ENCODE measurements at places on chromosomes 6 and 20. TPM values are rescaled to one million over a fixed set of nuclear protein-coding genes. Genes with fewer than 3 reads are reported as not detected.

Gene CDH4
- total RNA-seq, result 0.10 TPM

Gene TSPO2
- not detected for total RNA-seq

Gene RIMS1
- total RNA-seq, result 2.3 TPM

Gene CRISP3
- not detected for total RNA-seq

Data from smooth muscle cell of the pulmonary artery (primary cell).